ENCODE measurements at places on chromosomes 2 and 18. TPM values are rescaled to one million over a fixed set of nuclear protein-coding genes. Genes with fewer than 3 reads are reported as not detected.

The CFAP65 gene
- total RNA-seq, result 0.05 TPM

DNA sequence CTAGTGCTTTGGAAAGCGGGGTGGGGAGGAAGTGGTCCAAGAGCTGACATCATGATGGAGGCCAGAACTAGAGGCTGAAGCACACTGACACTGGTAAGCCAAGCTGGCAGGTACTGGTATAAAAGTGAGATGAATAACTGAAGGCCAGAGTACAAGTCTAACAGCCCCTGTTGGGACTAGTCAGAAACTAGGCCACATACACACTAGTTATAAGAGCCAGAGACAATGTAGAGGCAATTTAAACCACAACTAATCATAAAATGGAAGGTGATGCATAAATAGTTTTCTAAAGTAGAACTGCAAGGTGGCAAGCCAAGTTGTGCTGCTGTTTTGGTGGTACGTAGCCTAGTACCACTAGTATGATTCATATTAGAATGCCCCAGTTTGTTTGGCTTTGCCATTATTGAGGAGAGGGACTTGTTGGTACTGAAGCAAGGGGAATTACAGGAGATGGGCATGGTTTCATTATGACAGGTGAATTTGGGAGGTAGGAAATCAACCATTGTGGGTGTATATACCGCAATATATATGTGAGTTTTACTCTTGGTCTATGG is 57.6 kb downstream of the GDF7 start:
- DNase-seq, result no peak

The KCNJ3 gene
- 0.78 TPM for total RNA-seq

DNA sequence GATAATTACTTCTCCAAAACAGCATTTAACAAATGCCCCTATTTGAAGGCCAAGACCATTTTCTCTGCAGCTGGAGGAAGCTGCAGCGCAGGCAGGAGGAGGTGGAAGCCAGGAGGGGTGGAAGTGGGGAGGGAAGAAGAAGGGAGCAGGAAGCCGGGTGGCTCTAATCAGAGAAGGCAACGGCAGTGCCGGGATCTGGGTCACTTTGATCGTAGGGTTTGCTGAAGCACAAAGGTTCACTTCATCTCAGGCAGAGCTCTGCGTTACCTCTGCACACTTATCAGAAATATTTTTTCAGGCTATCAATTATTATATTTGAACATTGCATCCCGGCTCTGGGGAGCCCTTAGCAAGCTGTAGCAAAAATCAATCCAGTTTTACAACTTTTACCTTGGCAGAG is 315.8 kb upstream of the POU3F3 start:
- DNase-seq, result no peak

GRCh38 chr2:237289139-237289538 is 124.8 kb downstream of the COL6A3 start:
- DNase-seq, result no peak

All from left lobe of liver (tissue), 2 donors.